T-cell (primary cell): ENCODE measurements at places on chromosomes 4 and X.
A peak's percentile ranks its signal among the peaks of the same experiment; 100 is the strongest.

DNA sequence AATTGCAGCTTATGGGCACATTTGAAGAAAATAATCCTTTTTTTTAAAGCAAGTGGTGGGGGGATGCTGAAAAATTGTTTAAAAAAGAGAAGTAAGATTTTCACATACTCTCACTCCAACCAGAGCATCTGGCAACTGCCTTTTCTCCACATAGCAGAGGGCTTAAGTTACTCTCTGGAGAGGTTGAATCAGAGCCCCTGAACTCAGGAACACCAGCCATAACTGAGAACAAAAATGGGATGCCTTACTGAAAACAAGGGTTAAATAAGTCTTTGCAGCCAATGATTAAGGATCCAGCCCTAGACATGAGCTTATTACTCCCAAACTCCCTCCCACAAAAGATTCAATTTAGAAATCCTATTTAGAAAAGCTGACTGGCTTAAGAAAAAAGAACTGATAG is 27.5 kb downstream of the CASK start:
- H3K27me3 ChIP-seq = no peaks in the 10 kb centered on the region
- DNase-seq = no peak
- H3K4me3 ChIP-seq = no peak overlapping the region
- H3K36me3 ChIP-seq = no peaks in the 10 kb centered on the region

GRCh38 chr4:5955201-5955821 is 62.4 kb upstream of the CRMP1 start:
- H3K27me3 ChIP-seq = peaks cover 3% of the 10 kb centered on the region
- no peak overlapping the region for H3K27ac ChIP-seq
- no peak overlapping the region for H3K4me3 ChIP-seq
- H3K36me3 ChIP-seq = no peaks in the 10 kb centered on the region
- no peak for DNase-seq
- peaks cover 2% of the 10 kb centered on the region for H3K4me1 ChIP-seq

GRCh38 chr4:186095406-186095805 is 9.1 kb upstream of the FAM149A start:
- H3K27me3 ChIP-seq = no peaks in the 10 kb centered on the region
- no peaks in the 10 kb centered on the region for H3K36me3 ChIP-seq

- H3K4me3 ChIP-seq = peak overlapping the region; percentile 25
- peak overlapping the region; percentile 59 for H3K27ac ChIP-seq
- H3K36me3 ChIP-seq = no peaks in the 10 kb centered on the region
- no peaks in the 10 kb centered on the region for H3K27me3 ChIP-seq
These were observed 679.9 kb downstream of the RPA4 start for GRCh38 chrX:97563531-97564133.

DNA sequence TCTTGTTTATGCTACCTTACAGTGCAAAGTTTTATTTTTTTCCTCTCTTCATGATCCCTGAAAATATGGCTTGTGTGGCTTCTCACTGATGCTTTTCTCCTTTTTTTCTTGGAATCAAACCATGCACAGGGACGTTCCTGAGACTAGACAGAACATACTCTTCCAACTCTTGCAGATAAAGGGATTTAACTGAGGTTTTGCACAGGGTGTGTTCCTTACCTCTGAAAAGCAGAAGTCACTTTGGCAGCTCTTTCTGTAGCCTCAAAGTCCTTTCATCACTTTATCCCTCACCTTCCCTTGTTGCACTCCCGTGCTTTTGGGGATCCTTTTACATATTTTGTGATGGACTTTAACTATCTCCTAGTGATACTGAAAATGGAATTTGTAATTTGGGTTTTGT is 300.1 kb downstream of the SPRY1 start:
- H3K27ac ChIP-seq = no peak overlapping the region
- H3K27me3 ChIP-seq = no peaks in the 10 kb centered on the region
- H3K4me3 ChIP-seq = no peak overlapping the region

DNA sequence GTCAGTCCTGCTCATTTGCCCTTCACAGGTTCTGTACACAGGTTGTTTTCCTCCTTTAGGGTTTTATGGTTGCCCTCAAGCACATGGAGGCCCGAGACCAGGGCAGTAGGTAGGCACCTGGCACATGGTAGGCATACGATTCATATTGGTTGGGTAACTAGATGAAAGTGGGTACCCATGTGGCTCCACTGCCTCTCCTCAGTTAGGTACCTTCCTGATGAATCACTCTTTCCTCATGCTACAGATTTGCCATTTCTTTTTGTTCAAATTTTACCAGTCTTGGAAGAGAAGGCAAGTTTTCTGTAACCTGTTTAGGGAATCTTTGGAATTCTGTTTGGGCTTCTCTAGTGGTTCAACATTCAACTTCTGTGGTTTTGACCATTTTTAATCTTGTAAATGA is 121.3 kb downstream of the FHIP1A start:
- no peak overlapping the region for H3K27ac ChIP-seq
- no peaks in the 10 kb centered on the region for H3K4me1 ChIP-seq
- no peak for DNase-seq
- no peak overlapping the region for H3K4me3 ChIP-seq
- no peaks in the 10 kb centered on the region for H3K27me3 ChIP-seq
- no peaks in the 10 kb centered on the region for H3K36me3 ChIP-seq

DNA sequence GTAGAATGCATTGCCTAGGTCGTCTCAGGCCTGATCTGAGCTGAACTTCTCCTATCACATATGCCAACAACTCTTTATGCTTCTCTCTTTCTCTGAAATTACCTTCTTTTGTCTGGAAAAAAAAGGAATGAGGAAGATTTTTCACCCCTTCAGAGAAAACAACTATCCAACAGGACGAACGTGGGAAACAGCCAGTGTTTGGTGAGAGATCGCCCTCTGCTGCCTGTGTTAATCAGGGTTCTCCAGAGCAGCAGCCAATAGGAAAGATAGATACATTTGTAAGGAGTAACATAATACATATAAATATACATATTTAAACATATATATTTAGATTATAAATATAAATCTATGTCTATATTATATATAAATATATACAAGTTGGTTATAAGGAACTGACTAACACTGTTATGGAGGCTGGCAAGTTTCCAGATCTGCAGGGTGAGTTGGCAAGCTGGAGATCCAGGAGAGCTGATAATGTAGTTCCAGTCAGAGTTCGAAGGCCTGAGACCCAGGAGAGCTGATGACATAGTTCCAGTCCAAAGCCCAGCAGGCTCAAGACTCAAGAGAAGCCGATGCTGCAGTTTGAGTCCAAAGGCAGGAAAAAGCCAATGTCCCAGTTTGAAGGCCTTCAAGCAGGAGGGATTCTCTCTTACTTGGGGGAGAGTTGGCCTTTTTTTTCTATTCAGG is 13.3 kb downstream of the CETN2 start:
- no peaks in the 10 kb centered on the region for H3K4me1 ChIP-seq
- no peaks in the 10 kb centered on the region for H3K27me3 ChIP-seq
- no peaks in the 10 kb centered on the region for H3K36me3 ChIP-seq
- no peak for DNase-seq
- no peak overlapping the region for H3K4me3 ChIP-seq
- no peak overlapping the region for H3K27ac ChIP-seq

DNA sequence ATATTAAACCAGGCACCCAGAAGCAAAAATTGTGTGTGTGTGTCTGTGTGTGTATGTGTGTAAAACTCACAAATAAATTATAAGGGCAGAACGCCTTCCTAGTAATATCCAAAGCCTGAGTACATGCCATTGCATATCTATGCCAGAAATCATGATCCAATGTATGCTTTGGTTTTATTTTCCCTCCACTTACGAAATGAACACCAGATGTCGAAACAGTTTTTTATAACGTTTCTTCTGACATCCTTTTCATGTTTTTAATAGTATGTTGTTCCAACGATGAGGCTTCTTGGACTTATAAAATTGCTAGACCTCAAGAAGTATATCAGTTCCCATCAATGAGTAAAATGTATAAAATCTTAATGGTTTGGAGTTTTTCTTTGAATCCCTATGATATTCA is 55.4 kb downstream of the KCNIP4 start:
- no peak overlapping the region for H3K4me3 ChIP-seq
- H3K27me3 ChIP-seq = no peaks in the 10 kb centered on the region
- no peaks in the 10 kb centered on the region for H3K4me1 ChIP-seq

DNA sequence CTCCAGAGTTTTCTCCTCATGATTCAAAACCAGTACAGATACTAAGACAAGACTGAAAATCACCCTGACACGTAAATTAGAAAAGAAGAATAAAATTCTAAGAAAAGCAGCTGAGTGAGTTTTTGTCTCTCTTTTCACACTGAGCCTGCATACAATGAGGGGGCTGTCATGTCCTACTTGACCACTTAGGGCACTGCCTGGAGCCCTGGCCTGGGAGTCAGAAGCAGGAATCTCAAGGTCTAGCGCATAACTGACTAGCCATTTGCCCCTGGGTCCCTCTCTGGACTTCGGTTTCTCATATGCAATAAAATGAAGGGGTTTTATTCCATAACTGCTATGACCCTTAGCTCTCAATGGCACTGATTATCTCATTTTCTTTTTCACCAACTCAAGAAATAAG is 36.7 kb upstream of the SLC25A4 start:
- H3K36me3 ChIP-seq = no peaks in the 10 kb centered on the region
- DNase-seq = no peak
- H3K27me3 ChIP-seq = peaks cover 18% of the 10 kb centered on the region
- H3K4me1 ChIP-seq = no peaks in the 10 kb centered on the region
- H3K27ac ChIP-seq = no peak overlapping the region
- H3K4me3 ChIP-seq = no peak overlapping the region

DNA sequence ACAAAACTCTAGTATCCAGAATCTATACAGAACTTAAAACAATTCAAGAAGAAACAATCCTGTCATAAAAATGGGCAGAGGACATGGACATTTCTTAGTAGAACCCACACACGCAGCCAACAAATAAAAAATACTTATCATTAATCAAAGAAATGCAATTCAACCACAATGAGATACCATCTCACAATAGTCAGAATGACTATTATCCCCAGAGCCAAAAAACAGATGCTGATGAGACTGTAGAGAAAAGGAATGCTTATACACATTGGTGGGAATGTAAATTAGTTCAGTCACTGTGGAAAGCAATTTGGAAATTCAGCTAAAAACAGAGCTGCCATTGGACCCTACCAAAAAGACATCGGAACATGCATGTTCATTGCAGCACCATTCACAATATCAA is 37.9 kb downstream of the RAB40AL start:
- H3K27ac ChIP-seq = no peak overlapping the region
- H3K4me1 ChIP-seq = no peaks in the 10 kb centered on the region
- no peak overlapping the region for H3K4me3 ChIP-seq
- DNase-seq = no peak

DNA sequence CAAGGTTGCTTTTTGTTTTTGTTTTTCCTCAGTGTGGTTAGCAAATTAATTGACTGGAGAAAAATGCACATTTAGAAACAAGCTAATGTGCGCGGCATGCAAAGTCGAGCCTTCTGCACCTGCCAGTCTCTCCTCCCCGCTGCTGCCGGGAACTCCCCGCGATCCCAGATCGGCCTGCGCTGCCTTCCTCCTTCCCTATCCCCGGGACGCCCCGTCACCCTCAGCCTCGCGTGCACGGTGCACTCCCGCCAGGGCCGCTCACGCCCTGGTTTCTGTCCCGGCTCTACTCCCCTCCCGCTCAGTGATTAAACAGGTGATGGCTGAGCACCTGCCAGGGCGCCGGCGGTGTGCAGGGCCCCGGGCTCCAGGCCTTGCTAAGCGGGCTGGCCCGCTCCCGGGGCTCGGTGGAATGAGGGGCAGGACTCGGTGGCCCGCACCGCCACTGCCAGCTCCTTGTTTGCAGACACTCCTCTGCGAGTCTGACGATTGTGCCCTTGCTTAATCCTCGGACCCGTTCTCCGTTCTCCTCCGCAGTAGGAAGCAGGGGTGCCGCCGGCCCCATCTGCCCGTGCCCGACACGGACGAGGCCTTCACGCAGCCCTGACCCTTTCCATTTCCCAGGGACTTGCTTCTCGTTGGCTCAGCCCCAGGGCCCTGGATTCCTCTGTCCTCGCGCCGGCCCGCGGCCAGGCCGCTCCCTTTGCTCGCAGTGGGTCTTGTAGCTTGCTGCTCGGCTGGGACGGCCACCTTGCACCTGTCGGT is 143.4 kb downstream of the TRIML1 start:
- no peaks in the 10 kb centered on the region for H3K36me3 ChIP-seq
- no peak for DNase-seq
- no peaks in the 10 kb centered on the region for H3K4me1 ChIP-seq
- H3K27ac ChIP-seq = no peak overlapping the region
- H3K4me3 ChIP-seq = no peak overlapping the region
